Activated T-helper 2 cell treated with anti-CD3 and anti-CD28 coated beads, Interferon-gamma antibody, Interleukin-2, Interleukin-4, amounts not matched to agents 10 μg/mL and 5 μg/mL and 100 μg/mL, durations not matched to agents 14 hours and 24 hours and 36 hours (primary cell): ENCODE measurements at places on chromosomes 6 and 20.
A peak's percentile ranks its signal among the peaks of the same experiment; 100 is the strongest.

- DNase-seq, result no peak
Observed at GRCh38 chr20:50541606-50542041, 31.4 kb downstream of the PTPN1 start.

DNA sequence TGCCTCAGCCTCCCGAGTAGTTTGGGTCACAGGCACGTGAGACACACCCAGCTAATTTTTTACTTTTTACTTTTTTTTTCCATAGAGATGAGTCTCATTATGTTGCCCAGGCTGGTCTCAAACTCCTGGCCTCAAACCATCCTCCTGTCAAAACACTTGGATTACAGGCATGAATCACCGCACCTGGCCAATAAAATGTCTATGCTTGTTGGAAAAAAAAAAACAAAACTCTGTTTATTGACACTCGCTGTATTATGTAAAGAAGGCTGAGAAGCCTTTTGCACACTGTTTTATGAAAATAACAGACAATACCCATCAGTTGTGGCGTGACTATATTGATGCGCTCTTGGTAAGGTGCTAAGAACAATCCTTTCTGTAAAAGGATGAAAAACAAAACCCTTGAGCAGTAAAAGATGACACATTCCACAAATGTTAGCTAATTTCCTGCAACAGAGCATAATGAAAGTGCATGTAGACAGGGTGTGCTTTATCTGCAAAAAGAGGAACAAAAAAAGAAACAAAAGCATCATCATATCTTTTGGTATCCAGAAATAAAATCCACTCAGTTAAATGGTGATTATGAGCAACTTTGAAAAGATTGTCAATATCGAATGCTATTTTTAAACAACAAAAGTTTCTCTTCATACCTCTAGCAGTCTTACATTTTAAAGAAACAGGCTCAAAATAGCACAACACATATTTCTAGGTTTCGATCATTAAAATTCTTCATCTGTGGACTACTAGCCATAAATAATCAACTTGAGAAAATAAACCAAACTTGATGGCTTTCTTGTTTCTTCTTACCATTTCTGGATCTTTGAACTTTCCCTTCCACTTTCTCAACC is 108.3 kb upstream of the PHACTR1 start:
- no peak for DNase-seq

DNA sequence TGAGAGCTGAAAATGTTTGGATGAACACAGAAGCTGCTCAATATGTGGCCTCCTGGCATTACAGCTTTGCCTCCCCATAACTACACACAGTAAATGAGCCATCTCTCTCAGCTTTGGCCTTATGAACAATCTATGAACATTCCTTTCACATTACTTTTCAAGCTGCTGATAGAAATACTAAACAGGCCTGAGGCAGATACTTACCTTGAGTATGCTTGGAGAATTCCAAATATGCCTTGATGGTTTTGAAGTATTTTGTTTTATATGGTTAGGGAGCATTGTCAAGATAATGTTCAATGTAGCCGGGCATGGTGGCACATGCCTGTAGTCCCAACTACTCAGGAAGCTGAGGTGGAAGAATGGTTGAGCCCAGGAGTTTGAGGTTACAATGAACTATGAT is 104.5 kb downstream of the CD24 start:
- no peak for DNase-seq

GRCh38 chr6:32610682-32611296 is 21.1 kb upstream of the HLA-DRB1 start:
- DNase-seq, result no peak

- no peak for DNase-seq
Observed at GRCh38 chr6:137227871-137228302, 8.7 kb upstream of the IFNGR1 start.

DNA sequence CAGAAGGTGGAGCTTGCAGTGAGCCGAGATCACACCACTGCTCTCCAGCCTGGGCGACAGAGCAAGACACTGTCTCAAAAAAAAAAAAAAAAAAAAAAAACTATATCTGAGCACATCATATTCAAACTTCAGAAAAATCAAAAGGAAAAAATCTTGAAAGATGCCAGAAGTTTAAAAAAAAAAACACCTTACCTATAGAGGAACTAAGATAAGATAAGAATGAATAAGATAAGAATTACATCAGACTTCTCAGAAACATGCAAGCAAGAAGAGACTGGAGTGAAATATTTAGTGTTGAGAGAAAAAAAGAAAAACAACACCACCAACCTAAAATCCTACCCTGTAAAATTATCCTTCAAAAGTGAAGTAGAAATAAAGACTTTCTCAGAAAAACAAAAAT is 116.8 kb upstream of the ARID1B start:
- no peak for DNase-seq

DNA sequence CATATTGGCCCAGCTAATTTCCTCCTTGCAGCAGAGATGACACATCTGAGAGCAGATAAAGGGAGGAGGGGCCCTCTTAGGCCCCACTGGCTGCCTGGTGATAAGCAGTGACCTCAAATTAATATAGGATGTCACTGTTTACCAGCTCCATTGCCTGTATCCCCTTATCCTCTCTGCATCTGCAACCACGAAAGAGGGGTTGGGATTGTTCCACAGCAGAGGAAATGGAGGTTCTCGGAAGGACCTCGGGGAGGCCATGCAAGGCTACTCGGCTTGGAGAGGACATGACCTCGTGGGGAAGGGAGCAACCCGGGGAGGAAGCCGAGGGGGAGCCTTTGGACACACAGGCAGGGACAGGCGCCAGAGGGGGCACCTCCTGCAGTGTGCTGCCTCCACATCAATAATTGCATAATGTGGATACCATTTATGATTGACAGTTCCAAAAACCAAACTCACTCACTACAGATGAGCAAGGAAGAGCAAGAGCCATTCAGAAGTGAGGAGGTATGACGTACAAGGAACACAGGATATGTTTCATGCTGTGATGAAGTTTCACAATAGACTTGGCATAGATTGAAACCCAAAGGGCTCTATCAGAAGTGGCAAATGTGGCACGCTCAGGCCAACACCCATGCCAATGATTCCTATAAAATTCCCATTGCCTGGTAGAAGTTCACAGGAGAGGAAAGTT is 177.2 kb upstream of the RNF24 start:
- DNase-seq, result no peak

DNA sequence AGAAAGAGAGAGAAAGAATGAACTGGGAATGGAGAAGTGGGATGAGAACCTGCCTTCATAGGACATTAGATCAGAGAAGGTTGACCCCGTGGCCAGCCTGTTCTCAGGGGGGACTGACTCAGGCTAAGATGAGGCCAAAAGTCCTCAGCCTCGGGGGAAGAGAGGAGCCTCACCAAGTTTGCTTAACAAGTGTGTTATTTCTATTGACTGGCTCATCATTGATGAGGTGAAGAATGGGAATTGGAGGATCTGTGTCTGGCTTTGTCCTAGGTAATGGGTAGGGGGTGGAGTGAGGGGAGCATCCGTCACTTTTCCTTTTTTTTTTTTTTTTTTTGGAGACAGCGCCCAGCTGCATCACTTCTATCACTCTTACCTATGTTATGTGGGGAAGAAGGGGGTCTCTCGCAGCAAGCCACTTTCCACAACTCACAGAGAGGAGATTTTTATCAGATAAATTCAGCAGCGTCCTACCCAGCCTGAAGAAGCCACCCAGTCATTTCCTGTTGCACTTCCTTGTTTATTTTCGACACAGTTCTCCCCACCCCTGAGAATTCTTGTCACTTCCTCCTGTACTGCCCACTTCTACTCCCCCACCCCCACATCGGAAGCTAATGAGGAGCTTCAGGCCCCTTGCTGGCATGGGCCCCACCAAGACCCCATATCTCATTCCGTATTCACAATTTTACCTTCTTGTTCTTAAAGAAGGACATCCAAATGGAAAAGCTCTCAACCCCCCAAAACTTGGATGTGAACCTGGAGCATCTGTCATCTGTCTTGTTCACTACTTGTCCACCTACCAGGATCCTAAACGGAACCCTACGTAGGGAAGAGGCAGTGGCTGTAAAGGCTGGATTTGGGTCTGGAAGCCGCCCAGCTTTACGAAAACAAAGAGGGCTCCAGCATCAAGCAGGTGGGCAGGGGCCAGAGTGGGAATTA is 2.8 kb upstream of the RNASET2 start:
- DNase-seq, result peak; percentile 52

DNA sequence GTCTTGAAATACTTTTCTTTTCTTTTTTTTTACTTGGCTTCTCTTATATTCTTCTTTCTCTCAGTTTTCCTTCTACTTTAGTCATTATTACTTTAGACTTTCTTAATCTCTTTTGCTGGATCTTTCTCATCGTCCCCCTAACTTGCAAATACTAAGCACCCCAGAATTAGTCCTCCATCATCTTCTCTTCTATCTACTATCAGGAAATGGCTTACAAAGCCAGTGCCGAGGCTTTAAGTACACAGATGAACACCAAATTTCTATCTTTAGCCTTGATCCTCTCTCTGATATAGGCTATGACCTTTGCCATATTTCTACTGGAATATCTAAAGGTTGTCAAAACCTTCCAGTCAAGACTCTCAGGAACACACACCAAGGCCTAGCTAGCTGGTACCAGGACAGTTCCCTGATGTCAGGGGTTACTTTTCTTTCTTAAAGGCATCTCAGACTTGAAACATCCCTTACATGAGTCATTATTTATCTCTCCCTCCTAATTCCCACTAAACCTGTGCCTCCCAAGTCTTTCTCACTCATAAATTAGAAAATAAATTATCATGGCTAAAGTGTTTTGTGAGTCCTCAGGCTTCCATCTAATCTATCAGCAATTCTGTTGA is 278.6 kb upstream of the TCF21 start:
- DNase-seq, result no peak

- no peak for DNase-seq
Observed at GRCh38 chr6:4336084-4336483, 200.7 kb upstream of the ECI2 start.

DNA sequence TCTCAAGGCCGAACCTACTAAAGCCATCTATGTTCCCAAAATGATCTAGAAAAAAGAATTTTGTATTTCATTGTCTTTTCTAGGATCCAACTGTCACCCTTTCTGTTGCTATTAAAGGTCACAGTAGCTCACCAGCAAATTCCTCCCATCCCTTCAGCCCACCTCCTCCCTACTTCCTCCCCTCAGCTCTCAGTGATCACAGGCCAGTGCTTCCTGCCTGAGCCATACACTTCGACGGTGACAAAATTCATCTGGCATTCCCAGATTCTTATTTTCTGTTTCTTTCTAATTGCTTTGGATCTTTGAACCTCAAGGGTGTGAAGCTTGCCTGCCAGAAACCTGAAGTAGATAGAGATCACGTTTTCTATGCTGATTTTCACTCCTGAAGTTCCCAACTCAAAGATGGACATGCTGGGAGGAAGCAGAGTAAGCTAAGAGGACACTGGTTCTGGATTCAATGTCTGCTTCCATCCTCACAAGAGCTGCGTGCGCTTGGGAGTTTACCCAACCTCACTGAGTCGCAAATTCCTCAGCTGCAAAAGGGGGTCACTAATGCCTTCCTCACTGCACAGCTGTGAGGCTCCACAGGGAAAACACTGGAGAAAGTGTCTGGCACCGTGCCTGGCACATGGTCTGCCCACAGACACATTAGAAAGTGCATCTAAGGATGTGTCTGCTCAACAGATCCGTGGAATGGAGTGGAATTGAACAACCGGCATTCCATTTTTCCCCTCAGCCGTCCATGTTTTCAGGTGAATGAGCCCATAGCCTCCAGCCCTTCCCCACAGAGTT is 34.5 kb downstream of the MDGA1 start:
- no peak for DNase-seq

- DNase-seq, result no peak
Observed at GRCh38 chr6:9503111-9503761, 911.6 kb downstream of the TFAP2A start.

GRCh38 chr6:52840763-52841585 is at the start of gene GSTA5:
TSS of gene GSTA5 (minus strand) at chr6:52840813.
- no peak for DNase-seq
